NCI-H1436 (cell line): ENCODE measurements at places on chromosomes 1 and 21.

- no peak for DNase-seq
Observed at GRCh38 chr1:234942012-234942332, 186.7 kb downstream of the TOMM20 start.

DNA sequence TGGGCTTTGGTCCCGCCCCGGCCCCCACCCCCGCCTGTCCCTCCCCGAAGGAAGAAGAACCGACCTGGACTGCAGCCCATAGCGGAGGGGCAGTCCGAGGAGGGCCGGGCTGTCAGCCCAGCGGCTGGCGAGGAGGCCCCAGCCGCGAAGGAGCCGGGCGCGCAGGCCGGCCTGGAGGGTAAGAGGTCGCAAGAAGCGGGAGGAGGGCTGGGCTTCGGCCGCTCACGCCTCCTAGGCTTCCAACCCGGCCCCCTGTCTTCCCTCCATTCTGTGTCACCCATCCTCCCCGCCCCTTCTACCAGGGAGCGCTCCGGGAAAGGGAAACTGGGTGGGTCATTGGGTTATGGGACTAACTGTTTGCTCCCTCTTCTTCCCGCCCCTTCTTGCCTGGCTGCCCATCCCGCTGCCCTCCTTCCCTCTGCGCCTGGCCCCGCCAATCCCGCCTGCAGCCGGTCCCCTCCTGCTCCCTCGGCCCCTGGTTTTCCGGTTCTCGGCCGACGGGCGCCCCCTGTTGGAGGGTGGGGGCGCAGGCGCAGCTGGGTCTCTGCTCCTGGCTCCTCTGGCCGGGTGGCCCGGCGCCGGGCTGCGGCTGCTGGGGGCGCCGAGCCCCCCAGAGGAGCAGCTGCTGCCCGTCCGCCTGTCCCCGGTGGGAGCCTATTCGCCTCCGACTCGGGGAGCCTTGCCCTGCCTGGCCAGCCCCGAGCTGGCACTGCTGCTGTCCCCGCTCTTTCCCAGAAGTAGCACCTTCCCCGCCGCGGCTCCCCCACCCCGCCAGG is 2.4 kb downstream of the RUSC1 start:
- peak; percentile 77 for DNase-seq

DNA sequence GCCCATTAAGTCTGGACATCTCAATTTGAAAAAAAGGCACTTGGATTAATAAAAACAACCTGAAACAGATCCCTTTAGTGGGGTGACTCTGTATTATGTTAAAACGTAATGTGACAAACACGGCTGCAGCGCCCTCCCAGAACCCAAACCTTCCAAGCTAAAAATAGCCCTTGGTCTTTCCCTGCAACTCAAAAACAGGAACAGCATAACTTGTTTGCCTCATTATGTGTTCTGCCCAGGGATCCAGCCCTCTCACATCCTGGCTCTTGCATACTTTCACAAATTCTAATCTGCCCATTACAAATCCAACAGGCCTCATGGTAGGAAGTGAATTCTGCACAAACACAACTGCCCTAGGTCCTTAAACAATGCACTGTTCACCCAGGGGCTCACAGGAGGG is 94.7 kb upstream of the GADD45A start:
- no peak for DNase-seq

- DNase-seq, result no peak
Observed at GRCh38 chr1:65165269-65165993, 17.4 kb downstream of the AK4 start.

- DNase-seq, result peak; percentile 30
Observed at GRCh38 chr1:207938016-207938415, 27.1 kb upstream of the CD34 start.

- no peak for DNase-seq
Observed at GRCh38 chr21:36661511-36662309, 37.2 kb upstream of the SIM2 start.

DNA sequence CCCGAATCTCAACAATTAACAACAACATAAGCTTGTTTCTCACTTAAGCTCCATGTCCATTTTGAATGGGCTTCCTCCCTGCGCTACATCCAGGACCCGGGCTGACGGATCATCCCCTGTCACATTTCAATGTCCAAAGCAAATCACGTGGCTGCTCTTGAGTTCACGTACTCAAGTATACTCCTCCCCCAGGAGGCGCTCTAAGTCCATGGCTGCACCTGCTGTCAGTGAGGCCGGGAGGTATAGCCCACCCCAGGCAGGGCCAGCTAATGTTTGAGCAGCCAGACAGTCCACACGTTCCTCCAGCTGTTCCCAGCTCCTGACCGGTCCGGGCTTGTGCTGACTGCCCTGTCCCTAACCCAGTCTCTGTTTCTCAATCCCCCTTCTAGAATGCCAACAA is 220.8 kb downstream of the SLC35F3 start:
- DNase-seq, result peak; percentile 16

DNA sequence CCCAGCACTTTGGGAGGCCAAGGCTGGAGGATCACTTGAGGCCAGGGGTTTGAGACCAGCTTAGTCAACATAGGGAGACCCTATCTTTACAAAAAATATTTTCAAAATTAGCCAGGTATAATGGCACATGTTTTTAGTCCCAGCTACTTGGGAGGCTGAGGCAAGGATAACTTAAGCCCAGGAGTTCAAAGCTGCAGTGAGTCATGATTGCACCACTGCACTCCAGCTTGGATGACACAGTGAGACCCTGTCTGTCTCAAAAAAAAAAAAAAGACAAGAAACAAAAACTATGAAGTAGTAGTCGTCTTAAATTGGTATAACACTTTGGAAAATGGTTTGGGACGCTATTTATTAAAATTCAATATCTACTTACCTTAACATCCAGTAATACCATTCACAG is 7.7 kb downstream of the AIM2 start:
- no peak for DNase-seq

GRCh38 chr1:26321315-26322041 is 3.7 kb downstream of the CD52 start:
- peak; percentile 72 for DNase-seq
